ENCODE measurements at places on chromosomes 11 and 22.
A peak's percentile ranks its signal among the peaks of the same experiment; 100 is the strongest.

GRCh38 chr11:16945671-16946469, 68.3 kb downstream of the PLEKHA7 start:
- DNase-seq: peak; percentile 38

- DNase-seq: no peak
Observed at GRCh38 chr11:127931803-127932202, 655.6 kb downstream of the ETS1 start.

DNA sequence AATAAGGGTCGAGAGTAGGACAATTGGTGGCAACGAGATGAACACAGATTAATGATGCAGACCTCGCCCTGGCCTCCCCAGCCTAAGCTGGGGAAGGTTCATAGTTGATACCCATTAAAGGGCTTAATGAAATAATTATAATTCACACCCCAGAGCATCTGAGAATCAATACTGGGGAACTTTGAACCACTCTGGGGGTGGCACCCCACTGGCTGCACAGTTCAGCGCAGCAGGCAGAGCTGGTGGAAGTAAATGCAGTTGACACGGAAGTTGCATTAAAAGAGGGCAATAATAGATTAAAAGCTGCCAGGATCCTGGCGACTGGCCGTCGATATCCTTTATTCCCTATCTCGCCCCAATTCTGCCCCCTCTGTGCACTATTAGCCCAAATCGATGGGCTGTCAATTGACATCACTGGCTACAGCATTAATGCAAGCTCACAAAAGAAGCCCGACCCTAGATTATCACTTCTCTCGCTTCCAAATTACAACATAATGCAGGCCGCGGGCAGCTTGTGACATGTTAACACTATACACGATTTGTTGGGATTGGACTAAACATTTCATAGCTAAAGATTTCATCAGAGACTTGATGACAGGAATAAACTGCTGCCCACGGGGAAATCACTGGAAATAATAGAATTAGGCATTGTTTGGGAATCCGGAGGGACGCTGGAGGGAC, 14.5 kb downstream of the HSPA8 start:
- DNase-seq: no peak

- no peak for DNase-seq
Observed at GRCh38 chr11:102208835-102209234, 98.6 kb downstream of the YAP1 start.

- no peak for DNase-seq
Observed at GRCh38 chr11:75462117-75462653, 29.2 kb upstream of the KLHL35 start.

DNA sequence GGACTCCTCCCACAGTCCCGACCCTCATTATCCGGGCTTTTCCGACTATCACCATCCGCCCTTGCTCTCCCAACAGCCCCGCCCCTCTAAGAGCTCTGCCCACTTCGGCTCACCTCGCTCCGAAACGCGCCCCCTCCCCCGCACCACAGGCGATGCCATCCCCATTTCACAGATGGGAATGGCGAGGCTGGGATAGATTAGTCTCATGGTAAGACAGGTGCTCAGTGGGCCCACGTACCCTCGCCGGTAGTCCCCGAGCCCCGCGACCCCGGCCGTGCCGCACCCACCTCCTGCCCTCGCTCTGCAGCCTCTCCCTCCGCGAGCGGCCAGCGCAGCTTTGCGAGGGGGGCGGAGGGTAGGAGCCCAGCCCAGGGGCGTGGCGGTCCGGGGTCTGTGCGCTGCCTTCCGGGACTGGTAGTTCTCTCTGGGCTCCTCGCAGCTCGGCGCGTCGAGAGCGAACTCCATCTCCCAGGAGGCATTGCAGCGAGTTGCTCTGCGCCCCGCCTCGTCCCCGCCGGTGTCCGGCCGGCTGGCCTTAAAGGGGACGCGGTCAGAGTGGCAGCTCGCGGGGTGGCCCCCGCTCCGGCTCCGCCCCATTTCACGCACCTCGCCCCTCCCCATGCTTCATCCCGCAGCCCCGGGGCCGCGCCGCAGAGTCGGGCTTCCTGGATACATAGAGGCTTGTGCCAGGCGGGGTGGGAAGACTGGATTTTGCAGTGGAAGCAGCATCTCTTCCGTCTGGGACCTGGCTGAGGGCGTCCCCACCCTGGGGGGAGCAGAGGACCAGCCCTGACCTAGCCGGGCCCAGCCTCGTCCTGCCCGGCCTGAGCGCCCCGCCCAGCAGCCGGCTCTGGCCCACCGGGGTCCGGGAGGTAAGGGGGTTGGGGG, at the start of the genes KCTD21 and USP35:
KCTD21 (minus strand) TSS at position 341 of the 888 bp plus-strand sequence. CDS start 14,072 bp downstream, outside the sequence.
USP35 (plus strand) TSS at position 634 of the 888 bp plus-strand sequence. CDS start 7,327 bp downstream, outside the sequence.
- peak; percentile 95 for DNase-seq

GRCh38 chr11:104581246-104581980, 316.8 kb downstream of the CASP12 start:
- DNase-seq: no peak

DNA sequence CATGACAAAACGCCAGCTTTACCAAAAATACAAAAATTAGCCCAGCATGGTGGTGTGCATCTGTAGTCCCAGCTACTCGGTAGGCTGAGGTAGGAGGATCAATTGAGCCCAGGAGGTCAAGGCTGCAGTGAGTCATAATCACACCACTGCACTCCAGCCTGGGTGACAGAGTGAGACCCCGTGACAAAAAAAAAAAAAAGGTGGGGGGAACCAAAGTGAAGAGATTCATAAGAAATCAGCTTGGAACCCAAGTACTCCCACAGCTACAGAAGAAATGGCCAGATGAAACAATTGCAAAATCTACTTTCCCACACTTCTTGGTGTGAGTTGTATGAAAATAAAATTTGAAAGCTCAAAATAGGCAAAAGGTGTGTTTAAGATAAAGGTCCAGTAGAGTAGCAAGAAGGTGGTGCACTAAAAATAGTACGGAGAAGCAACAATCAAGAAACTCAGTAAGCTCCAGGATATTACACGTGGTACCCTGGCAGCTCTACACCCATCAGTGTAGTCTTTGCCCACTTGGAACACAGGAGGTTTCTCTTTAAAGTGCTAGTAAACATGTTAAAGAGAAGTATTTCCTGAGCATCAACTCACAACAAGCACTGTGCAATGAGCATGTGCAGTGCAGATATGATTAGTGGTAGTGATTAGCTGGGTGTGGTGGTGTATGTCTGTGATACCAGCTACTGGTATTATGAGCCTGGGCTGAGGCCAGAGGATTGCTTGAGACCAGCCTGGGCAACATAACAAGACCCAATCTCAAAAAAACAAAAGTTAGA, 5.3 kb downstream of the HARBI1 start:
- no peak for DNase-seq

DNA sequence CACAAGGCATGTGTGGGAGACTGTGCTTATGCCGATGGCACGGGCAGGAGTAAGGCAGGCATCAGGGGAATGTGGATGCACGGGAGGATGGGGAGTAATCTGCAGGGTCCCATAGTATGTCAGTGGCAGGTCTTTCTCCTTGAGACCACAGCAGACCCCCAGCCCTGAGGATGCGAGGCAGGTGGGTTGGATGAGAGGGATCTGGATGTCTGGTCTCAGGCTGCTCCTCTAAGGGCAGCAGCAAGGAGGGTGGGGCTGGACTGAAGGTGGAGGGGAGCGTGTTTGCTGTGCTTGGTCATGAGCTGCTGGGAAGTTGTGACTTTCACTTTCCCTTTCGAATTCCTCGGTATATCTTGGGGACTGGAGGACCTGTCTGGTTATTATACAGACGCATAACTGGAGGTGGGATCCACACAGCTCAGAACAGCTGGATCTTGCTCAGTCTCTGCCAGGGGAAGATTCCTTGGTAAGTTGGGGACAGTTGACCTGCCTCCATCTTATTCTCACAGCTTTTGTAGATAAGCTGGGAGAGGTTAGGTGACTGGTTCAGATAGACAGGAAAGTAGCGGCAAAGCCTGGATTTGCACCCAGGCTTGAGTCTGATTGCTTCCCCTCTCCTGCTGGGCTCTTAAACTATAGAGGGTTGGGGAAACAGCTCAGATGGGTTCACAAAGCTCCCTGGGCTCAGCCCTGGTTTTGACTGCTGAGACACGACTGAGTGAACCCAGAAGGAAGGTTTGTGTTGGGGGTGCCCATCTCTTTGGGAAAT, at the start of gene APOL1:
APOL1 (plus strand) TSS at position 380 of the 769 bp plus-strand sequence. CDS start 1,823 bp downstream, outside the sequence.
- DNase-seq: peak; percentile 55

DNA sequence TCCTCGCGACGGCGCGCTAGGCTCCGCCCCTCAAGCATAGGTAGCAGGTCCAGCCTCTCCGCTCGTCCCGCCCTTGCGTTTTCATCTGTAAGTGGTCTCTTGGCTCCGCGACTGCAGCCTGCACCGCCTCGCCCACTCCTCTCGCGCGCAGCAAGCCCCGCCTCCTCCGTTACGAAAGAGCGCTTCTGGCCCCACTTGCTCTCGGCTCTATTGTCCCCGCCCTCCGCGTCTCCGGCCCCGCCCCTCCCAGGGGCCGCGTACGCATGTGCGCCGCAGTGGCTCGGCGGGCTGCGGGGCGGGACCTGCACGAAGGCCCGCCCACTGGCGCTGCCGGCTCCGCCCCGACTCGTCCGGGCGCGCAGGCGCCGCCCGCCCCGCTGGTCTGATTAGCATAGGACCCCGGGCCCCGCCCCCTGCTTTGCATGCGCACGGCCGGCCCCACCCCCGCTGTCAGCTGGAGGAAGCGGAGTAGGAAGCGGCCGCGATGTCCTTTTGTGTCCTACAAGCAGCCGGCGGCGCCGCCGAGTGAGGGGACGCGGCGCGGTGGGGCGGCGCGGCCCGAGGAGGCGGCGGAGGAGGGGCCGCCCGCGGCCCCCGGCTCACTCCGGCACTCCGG, at the start of gene ESRRA:
ESRRA (plus strand) TSS at position 450 of the 616 bp plus-strand sequence. CDS start 1,656 bp downstream, outside the sequence.
- DNase-seq: peak; percentile 94

DNA sequence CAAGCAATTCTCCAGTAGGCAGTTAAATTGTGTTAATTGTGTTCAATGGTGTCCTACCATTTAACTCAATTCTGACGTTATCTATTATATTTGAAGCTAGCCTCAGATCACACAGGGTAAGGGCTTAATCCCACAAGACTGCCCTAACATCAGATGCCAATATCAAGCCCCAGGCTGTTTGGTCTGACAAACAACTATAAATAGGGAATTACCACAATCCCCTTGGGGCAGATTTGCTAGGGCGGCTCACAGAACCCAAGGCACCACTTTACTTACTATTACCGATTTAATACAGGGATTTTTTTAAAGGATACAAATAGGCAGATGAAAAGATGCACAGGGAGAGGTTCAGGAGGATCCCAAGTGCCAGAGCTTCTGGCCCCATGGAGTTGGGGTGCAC, 678.4 kb downstream of the OPCML start:
- DNase-seq: no peak

DNA sequence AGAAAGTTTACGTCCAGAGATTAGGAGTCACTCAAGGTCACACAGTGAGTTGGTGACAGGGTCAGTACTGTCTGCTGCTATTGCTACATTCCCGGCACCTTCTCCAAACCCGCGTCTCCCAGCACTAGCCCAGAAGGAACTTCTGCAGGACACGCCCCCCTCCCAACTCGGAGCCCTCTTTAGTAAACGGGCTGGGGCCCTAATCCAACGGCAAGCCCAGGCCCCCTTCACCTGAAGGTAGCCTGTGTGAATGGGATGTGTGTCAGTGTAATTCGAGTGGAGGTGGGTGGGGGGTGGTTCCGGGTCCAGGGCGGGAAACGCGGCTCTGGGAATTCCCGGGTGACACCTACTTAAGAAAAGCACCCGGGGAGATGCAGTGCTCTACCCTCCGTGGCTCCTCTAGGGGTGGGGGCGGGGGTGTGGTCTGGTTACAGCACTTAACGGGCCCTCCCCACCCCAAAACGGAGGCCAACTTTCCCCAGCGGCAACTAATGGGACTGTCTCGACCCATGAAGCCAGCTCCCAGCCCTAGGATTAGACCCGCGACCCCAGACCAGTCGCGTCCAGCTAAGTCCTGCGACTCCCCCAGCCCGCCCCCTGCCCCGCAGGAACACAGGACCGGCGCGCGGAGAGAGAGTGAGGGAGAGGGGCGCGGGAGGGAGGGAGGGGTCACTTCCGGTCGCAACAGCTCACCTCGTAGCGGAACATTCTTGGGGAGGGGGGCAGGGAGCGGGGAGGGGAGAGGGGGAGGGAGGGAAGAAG, 468 bp downstream of the PATL1 start:
- peak; percentile 46 for DNase-seq

GRCh38 chr11:78800096-78800690, 225.5 kb upstream of the NARS2 start:
- no peak for DNase-seq

DNA sequence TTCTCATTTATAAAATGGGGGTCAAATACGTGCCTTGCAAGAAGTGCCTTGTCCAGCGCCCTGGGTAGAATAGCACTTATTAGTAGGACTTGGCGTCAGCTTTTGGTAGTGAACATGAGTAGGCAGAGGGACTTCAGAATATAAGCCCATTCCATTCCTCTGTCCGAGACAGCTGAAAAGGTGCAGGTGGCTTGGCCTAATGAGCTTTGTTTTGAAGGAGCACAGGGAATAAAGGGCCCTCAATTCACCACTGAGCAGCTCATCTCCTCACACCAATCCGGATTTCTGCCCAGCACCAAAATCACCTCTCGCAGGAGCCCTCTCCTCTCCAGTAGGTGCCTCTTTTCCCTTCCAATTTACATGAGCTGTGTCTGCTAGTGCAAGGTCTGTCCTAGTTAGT, 91.2 kb downstream of the DSCAML1 start:
- no peak for DNase-seq

GRCh38 chr11:63813035-63813562, at the start of gene SPINDOC:
Gene SPINDOC (plus strand): TSS chr11:63813456. CDS start chr11:63813687, 231 bp downstream.
- DNase-seq: peak; percentile 58

DNA sequence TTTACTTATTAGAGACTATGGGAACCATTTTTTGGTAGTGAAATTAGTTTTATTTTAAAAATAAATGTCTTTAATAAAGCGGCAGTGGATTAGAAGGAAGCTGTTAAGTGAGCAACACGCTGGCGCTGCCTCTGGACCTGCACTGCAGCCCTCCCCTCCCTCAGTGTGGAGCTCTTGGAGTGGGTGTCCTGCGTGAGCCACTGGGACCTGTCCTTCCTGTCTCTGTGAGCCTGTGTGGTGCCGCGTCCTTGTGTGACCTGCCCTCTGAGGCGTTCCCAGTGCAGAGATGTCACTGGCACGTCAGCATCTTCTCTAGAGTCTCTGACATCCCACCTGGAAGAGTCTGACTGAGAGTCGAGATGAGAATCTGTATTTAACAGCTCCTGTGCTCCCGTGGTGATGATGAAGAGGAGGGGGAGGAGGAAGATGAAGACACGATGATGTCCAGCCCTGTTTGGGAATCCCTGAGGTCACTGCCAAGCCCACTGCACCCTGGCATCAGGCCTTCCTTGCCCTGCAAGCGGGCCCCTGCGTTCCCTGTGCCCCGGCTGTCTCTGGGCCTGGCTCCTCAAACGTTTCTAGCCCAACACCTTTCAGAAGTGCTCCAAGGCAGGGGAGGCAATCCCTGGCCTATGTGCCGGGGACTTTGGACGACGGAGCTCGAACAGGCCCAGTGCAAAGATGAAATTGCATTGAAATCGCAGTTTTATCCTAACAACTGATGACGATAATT, 271.8 kb downstream of the TBC1D22A start:
- no peak for DNase-seq

Measured in AG10803 (cell line).